Neural progenitor cell (in vitro differentiated cells): ENCODE measurements at places on chromosomes 13 and 19.

- no peak for DNase-seq
Measured at GRCh38 chr13:27001705-27002104, 169.9 kb downstream of the USP12 start.

GRCh38 chr13:80496721-80497397 is 155.9 kb upstream of the SPRY2 start:
- no peak for DNase-seq

DNA sequence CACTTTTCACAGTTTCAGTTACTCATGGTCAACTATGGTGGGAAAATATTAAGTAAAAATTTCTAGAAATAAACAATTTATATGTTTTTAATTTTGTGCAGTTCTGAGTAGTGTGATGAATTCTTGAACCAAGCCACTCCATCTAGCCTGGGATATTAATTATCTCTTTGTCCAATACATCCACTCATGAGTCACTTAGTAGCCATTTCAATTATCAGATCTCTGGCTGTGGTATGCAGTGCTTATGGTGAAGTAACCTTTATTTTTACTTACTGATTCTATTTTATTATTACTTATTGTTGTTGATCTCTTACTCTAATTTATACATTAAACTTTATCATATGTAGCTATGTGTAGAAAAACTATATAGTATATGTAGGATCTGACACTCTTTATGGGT is 128.9 kb upstream of the KLHL1 start:
- no peak for DNase-seq

GRCh38 chr13:98942997-98943396 is 34.9 kb downstream of the DOCK9 start:
- no peak for DNase-seq

GRCh38 chr19:10501971-10502523 is 1.1 kb downstream of the KEAP1 start:
- peak; percentile 54 for DNase-seq

DNA sequence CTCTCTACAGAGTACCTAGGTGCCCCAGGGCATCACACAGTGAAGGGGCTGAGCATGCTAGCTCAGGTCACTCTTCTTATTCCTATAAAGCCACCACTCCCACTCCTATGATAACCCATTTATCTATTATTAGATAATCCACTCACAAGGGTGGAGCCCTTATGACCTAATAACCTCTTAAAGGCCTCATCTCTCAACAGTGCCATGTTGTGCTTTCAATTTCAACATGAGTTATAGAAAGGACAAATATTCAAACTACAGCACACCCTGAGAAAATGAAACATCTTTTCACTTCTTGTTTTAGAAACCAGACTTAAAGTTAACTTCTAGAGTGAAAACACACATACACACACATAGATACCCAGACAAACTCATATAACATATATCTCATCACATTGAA is 1494.9 kb upstream of the MIR17HG start:
- DNase-seq = no peak

- no peak for DNase-seq
Measured at GRCh38 chr13:24215126-24215525, 54.6 kb downstream of the SPATA13 start.

DNA sequence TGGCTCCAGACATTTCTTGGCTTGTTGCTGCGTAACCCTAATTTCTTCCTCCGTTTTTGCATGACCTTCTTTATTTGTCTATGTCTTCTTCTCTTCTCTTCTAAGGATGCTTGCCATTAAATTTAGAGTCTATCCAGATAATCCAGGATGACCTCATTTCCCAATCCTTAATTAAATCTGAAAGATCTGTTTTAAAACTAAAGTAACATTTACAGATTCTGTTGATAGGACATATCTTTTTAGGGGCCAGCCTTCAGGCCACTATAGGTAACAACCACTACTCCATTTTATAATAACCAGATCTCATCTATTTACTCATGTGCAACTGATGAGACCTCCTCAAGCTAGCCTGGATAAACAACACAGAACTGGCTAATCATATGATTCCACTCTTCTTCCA is 490.5 kb upstream of the SLC10A2 start:
- no peak for DNase-seq
